ENCODE measurements at places on chromosomes 3 and 15. TPM values are rescaled to one million over a fixed set of nuclear protein-coding genes. Genes with fewer than 3 reads are reported as not detected.

The AGBL1 gene
- polyA plus RNA-seq: not detected

DNA sequence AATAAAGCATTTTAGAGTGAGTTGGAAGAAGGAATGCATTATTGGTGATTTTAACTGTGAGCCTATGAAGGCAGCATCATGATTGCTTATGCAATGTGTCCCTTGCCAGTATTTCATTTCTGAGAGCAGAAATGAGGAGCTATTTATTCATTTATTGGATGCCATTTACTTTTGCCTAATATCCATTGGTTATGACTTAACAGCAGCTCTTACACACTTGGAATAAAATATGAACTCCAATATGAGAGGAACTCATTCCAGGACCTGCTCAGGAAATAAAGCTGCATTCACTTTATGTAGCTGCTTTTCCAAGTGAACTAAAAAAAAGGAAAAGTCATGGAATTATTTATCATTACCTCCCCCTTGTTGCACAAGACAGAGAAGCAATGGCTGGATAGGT is 280.1 kb downstream of the LRTM1 start:
- no peak for DNase-seq

DNA sequence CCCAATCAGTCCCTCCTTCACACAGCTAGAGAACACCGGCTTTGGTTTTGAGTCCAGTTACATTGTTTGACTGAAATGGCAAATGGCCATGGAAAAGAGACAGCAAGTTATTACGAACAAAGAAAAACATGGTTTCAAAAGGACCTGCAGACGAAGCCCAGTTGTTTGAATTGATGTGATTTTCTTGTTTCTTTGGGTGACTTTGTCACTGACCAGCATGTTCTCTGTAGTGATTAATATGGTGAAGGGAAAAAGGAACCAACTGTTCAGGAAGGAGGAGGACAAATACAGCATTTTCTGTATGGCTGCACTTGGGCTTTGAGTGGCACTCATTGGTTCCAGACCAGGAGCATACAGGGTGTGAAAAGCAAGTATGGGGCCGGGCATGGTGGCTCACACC is 217.4 kb upstream of the TPM1 start:
- no peak for DNase-seq

GRCh38 chr15:60426870-60427508 is 29.2 kb upstream of the ANXA2 start:
- DNase-seq: no peak

- no peak for DNase-seq
Measured at GRCh38 chr3:132245552-132246142, 71.6 kb upstream of the ACP3 start.

DNA sequence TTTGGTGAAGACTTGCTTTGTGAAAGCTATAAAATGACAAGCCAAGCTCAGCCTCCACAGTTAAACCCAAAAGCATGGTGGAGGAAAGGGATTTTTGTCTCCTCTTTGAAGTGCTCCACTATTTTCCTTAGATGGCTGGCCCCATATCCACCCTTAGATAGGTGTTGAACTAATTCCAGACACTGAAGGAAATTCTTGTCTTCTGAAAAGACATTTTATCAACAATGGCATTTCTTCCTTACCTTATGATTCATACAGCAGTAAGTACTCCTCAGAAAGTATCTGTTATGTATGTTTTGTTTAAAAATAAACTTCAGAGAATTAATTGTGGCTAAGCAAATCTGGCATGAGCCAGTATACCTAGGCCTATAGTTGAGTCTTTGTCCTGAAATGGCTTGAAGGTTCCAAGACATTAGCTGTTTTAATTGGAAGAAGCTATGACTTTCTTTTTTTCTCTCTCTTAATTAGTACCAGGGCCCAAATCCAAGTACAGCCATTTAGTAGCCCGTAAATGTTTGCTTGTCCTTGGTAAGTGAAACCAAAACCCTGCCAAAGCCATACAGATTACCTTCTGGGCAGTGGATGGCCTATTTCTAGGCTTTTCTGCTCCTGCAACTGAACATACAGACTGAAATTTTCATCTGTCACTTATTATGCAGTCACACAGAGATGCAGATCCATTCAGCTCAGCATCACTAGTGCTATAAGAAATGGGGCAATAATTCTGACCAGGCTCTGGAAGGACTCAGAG is 5.1 kb upstream of the BFSP2 start:
- DNase-seq: no peak

GRCh38 chr15:35060591-35060990 is 24.5 kb downstream of the NANOGP8 start:
- no peak for DNase-seq

DNA sequence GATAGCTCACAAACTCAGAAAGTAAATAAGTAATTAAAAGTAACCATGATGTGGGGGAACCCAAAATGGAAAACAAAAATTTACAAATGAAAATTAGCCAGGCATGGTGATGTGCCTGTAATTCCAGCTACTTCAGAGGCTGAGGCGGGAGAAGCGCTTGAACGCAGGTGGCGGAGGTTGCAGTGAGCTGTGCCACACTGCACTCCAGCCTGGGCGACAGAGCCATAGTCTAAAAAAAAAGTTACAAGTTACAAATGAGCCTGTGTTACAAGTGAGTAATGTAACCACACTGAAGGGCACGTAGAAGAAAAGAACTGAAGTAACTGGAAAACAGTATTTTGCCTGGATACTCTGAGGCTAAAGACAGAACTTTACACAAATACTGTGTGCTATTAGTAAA is 11.3 kb downstream of the EXOSC7 start:
- no peak for DNase-seq

DNA sequence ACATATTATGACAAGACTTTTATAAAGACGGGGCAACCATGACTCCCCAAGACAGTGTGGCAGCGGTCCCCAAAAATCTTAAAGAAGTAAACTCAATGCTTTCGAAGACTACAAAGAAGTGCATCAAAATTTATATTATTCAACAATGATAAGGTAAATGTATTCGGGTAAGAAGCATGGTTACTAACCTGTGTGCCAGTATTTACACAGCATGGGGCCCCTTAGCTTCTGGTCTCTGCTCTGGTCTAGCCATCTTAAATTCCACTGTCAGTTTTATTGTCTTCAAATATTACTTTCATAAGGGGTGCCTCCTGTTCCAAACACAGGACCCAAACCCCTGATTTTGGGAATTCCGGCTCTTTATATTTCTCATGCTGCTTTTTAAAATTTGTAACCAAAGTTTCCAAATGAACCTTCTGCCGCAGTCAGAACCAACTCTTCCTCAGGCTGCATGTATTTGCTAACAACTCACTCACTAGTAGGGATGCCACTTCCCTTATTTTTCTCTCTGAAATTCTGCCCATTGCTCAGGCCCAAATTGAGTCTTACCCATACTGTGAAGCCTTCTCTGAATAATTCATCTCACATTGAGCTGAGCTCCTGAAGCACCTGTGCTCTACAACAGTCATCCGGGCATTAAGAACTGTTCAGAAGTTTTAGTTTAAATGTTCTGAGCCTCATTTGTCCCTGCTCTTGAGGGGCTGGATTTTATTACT is 1.2 kb downstream of the TTC23 start:
- DNase-seq: no peak

DNA sequence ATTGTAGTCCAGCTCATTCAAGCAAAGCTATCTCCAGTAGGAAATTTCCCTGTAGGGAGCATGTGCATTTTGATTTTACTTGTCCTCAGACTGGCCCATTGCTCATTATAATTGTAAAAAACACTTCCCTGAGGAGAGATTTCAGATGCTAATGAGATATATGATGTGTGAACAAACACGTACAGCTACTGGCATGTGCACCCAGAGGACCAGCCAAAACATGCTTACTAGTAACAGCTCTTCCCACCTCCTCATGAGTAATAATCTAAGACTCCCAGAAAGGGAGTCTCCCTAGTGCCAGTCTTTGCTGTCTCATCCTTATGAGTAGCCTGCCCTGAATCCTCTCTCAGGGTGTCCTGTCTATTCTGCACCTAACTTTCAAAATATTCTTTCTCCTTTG is 43.4 kb downstream of the FBXO22 start:
- no peak for DNase-seq

- no peak for DNase-seq
Measured at GRCh38 chr3:15426579-15427118, 695 bp downstream of the METTL6 start.

DNA sequence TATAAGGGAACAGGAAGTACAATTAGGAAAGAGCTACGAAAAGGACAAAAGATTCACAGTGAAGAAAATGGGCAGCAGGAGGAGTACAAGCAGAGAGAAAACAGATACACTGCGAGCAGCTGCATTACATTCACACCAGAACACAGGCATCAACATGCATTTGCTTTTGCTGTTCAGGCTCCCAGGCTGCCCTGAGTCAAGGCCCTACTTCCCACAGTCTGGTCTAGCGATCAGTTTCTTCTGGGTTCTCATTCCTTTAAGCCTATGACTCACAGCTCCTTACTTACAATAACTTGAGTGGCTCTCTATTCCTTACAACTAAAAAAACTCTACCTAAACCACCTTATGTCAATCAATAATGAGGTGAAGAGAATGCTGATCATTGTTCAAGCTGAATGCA is 24.5 kb upstream of the ZNF445 start:
- no peak for DNase-seq

DNA sequence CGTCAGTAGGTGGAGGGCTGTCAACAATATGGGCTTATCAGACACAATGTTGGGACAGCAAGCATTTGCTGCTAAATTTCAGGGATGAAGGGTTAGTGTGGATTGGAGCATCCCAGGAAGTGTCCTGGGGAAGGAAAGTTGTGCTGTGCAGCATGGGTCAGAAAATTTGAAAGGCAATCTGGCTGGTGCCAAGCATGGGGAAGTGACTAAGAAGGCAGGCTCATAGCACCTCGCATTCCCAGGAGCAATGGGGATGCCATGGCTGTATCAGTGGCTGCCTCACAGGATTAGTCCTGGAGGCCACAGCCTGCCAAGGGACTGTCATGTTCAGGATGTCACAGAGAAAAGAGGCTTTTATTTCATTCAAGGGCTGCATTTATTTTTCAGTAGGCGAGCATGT is 322.4 kb upstream of the TRIM42 start:
- DNase-seq: no peak

DNA sequence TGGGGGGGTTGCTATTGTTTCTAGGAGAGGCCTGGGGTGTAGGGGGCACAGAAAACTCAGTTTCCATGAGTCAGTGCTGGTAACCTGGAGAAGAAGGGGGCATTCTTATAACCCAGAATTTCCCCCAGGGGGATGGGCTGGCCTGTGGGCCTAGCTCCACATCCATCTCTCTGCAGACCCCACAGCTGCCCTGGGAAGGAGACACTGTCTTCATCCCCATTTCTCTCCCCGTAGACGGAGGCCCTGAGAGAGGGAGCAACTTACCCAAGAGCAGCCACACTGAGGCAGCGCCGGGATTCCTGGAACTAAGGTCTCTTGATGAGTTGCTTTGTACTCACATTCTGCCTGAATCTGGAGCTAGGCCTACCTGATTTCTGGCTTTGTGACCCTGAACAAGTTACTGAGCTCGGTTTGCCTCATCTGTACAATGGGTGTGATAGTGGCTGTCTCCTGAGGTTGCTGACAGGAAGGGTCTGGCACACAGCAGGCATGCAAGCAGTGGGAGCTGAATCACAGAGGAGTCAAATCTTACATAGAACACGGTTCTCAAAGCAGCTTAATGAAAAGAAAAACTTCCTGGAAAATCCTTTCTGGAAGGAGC is 55.0 kb upstream of the LCTL start:
- no peak for DNase-seq

- DNase-seq: no peak
Measured at GRCh38 chr3:125239266-125239665, 26.7 kb upstream of the SLC12A8 start.

The CADM2 gene
- 4.6 TPM for polyA plus RNA-seq

DNA sequence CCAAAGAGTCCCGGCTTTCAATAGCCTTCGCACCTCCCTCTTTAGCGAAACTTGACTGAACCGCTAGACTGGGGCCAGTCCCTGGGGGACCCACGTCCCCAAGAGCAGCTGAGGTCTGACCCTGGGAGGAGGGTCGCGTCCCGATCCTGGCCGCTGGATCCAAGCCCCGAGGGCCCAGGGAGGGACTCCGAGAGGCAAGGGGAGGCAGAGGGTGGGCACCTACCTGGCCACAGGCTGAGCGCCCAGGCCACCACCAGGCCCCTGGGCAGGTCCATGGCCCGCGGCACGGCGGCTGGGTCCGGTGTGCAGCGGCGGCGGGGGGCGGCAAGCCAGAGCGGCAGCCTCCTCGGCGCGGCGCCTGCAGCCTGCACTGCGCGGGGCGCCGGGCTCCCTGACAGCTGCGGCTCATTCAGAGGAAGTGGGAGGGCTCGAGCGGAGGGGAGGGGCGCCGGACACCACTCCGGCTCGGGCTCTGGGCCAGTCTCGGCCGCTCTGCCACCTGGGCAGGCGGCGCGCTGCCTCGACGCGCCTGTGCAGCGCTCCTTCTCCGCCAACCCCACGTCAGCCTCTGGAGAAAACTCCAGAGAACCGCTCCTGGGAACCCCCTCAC is at the start of gene ITGA11:
ITGA11 (minus strand) TSS at position 372 of the 610 bp plus-strand sequence; CDS start at position 275, 97 bp downstream.
- DNase-seq: no peak

The SLC2A2 gene
- 0.09 TPM for polyA plus RNA-seq

DNA sequence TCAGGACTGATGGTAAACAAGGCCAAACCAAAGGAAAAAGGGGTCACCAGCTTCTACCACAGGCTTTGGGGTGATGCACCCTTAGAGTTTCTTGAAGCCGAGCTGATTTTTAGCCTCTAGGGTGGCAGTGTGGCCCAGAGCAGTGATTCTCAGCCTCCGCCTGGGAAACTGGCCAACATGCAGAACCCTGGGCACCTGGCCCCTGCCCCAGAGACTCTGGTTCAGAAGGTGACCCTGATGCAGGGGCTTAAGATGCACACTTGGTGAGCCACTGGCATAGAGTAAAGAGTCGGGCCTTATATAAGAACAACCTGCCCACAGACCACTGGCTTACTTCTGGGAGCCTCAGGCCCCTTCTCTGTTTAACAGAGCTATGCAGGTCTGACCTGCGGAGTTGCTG is 44.5 kb downstream of the SYNM start:
- DNase-seq: no peak

Data from urinary bladder (tissue), 4 donors.